ENCODE measurements at places on chromosomes 6 and 20.
A peak's percentile ranks its signal among the peaks of the same experiment; 100 is the strongest.

DNA sequence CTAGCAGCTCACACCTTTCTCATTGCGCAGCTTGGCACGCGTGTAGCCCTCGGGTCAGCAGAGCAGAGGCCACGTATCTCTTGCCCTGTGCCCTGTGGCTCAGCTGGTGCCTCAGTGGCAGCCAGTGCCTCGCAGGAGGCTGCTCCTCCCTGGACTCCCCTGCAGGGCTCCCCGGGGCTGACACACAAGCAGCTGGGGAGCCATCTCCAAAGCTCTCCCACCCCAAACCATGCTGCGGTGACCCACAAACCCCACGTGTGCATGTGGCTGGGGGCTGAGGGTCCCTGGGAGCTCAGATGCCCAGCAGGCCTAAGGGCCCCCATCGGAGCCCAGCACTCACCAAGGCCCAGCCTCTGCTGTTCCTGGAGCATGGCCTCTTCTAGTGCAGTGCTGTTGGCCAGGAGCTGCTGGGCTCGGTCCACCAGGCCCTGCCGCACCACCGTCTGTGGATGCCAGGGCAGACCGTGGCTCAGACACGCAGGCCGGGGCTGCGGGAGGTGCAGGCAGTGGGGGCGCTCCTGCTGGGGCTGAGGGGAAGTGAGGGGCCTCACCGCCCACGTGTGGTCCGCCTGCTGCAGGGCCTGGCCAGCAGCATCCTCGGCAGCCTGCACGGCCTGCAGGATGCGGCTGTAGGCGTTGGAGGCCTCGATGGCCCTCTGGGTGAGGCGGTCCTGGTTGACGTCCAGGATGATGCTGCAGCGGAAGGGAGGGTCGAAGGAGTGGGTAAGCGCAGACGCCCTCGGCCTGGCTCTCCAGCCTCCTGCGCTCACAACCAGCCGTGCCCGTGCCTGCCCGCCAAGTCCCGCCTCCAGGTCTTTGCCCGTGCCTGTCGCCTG, 13.8 kb downstream of the ADRM1 start:
- no peak for DNase-seq

- DNase-seq = no peak
Measured at GRCh38 chr6:105094133-105094640, 85.6 kb downstream of the POPDC3 start.

- peak; percentile 73 for DNase-seq
Measured at GRCh38 chr6:29834564-29835436, 7.2 kb downstream of the HLA-G start.

- no peak for DNase-seq
Measured at GRCh38 chr6:66429210-66429609, 722.2 kb upstream of the EYS start.

All from activated naive CD8-positive, alpha-beta T cell treated with anti-CD3 and anti-CD28 coated beads, Interleukin-2, amount 10 ng/mL, durations not matched to agents 7 days and 5 days (primary cell).